Activated T-helper 17 cell treated with anti-CD3 and anti-CD28 coated beads, Interleukin-2, amount 50 U/mL, for 72 hours (primary cell): ENCODE measurements at places on chromosomes 4 and X. TPM values are rescaled to one million over a fixed set of nuclear protein-coding genes. Genes with fewer than 3 reads are reported as not detected.

GRCh38 chrX:14872355-14872754 lies 514 bp downstream of the FANCB start:
- ATAC-seq = no peak

GRCh38 chr4:172652369-172652768 lies 516.2 kb upstream of the GALNT7 start:
- no peak for ATAC-seq

- ATAC-seq = no peak
Observed at GRCh38 chr4:147830102-147830463, 98.2 kb downstream of the ARHGAP10 start.

- ATAC-seq = no peak
Observed at GRCh38 chrX:13066391-13066790, 22.0 kb upstream of the FAM9C start.

- no peak for ATAC-seq
Observed at GRCh38 chr4:104424989-104425388, 69.7 kb downstream of the CXXC4 start.

GRCh38 chr4:166064721-166065120 lies 191.7 kb downstream of the TLL1 start:
- no peak for ATAC-seq

Gene MRPS18C
- total RNA-seq = 53.1 TPM
